ENCODE measurements at places on chromosomes 2 and 18.

DNA sequence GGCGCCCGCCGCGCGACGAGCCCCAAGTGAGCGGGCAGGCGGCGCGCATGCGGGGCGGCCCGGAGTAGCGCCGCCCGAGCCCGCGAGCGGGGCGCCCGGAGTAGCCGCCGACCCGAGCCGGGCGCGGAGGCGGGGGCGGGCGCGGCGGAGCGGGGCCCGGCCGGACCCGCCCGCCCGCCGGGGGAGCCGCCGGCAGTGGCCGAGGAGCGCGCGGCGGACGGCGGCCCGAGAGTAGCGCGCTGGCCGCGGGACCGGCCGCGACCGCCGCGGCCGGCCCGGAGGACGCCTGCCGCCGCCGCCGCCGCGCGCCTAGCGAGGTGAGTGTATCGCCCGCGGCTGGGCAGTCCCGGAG is at the start of gene GALNT1:
GALNT1 (plus strand) TSS at position 195 of the 352 bp plus-strand sequence. CDS start 72,923 bp downstream, outside the sequence.
- DNase-seq: no peak

GRCh38 chr2:201260302-201260800 is at the start of gene CASP8:
CASP8 (plus strand) TSS chr2:201260536; CDS start chr2:201266487, 5,951 bp downstream.
- DNase-seq: no peak

DNA sequence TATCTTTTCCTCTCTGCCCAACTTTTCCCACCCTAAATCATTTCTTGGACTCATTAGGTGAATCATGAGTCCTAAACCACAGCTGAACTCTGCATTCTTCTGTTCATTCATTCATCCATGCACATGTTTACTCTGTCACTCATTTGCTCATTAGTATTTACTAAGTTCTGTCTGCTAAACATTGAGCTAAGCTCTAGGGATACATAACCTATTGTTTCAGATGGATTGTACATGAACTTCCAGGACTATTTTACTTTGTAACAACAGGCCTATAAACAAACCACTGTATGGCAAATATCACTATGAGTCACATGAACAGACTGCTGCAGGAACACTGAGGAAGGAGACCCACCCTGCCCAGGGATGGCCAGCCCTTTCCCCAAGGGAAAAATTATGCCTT is 14.6 kb upstream of the DYNC2LI1 start:
- DNase-seq: no peak

- no peak for DNase-seq
Measured at GRCh38 chr18:59813942-59814341, 85.9 kb upstream of the PMAIP1 start.

- no peak for DNase-seq
Measured at GRCh38 chr2:64700133-64700809, 46.6 kb upstream of the SERTAD2 start.

DNA sequence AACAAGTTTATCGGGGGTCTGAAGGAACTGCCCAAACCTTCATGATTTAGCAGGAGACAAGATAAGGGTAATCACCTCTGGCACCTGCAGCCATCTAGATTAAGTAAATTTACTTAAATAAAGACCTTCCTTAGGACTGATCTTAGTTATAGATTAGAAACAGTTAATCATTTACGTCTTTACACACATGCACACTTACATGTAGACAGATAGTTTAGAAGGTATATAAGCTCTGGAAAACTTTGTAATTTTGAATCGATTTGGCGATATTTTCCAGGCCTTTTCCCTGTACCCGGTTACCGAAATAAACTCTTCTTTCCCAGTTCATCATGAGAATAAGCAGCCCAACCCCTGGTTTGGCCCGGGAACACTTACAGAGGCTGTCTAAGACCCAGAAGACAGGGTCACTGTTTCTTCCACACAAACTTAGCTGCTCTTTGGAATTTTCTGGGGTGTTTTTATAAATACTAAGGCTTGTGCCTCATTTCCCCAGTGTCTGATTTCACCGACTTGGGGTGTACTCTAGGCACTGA is 560 bp upstream of the SKA1 start:
- no peak for DNase-seq

- DNase-seq: no peak
Measured at GRCh38 chr2:203438528-203438927, 96.6 kb downstream of the RAPH1 start.

DNA sequence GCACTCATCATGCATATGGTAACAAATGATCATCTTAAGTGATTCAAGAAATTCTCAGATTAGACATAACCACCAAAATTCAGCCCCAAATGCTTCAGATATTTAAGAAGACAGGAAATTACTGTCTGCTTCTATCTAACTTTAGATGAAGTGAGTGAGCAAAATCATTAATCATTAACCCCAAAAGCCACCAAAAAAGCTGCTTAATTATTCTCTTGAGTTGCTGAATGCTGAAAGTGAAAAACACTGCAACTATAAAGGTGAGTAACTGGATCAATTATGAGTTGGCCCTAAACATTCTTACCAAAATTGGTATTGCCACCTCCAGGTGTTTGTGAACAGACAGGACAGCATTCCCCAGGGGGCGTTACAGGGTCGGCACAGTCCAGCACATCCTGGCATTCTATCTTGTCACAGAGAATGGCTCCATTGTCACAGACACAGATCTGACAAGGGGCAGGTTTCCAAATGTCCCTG is 69.6 kb downstream of the COL5A2 start:
- DNase-seq: no peak

- DNase-seq: no peak
Measured at GRCh38 chr2:75709297-75709696, 1.4 kb downstream of the GCFC2 start.

DNA sequence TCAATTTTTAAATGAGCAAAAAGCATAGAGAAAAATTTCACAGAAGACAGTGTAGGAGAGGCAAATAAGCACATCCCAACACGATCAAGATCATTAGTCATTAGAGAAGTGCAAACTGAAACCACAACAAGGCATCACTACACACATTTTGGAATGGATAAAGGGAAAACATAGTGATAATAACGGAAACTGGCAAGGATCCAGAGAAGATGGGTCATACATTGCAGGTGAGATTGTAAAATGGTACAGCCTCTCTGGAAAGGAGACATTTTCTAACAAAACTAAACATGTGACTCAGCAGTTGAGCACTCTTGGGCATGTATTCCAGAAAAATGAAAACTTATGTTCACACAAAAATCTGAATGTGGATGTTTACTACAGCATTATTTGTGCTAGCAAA is 98.3 kb upstream of the TMEM17 start:
- DNase-seq: no peak

GRCh38 chr2:109435901-109436598 is 177.7 kb downstream of the SEPTIN10 start:
- DNase-seq: no peak

DNA sequence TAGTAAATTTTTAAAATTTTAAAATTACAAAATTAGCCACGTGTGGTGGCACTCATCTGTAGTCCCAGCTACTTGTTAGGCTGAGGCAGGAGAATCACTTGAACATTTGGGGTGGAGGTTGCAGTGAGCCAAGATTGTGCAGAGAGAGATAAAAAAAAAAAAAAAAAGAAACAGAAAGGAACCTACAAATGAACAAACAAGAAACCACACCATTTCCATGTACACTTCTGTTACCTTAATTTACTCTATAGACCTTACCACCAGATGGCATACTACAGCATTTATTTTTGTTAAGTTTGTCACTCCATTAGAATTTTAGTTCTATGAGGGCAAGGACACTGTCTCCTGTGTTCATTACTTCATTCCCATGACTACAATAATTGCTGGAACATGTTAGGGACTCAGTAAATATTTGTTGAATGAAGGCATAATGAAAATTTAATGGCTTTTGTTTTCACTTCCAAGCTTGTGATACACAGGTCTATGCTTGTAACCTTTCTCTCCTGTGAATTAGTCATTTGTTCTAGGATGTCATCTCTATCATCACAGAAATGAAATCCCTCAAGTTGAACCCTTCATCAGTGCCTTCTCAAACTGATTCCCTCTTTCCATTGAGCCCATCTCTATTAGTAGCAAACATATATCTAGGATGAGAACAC is 76.0 kb downstream of the ARHGAP15 start:
- DNase-seq: no peak

DNA sequence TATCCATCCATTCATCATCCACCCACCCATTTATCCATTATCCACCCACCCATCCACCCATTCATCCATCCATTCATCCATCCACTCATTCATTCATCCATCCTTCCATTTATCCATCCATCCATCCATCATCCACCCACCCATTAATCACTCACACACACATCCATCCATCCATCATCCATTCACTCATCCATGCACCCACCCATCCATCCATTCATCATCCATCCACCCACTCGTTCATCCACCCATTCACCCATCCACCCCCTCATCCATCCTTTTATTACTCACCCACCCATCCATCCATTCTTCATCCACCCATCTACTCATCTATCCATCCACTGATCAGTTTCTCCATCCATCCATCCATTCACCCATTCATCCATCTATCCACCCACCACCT is 8.1 kb upstream of the TPO start:
- DNase-seq: no peak
